ENCODE measurements at places on chromosomes 1 and 21. TPM values are rescaled to one million over a fixed set of nuclear protein-coding genes. Genes with fewer than 3 reads are reported as not detected.

The TGFB2 gene
- 6.6 TPM for total RNA-seq

The OR2L8 gene
- not detected for total RNA-seq

The CXADR gene
- 18.3 TPM for total RNA-seq

The KPRP gene
- total RNA-seq = 0.78 TPM
